Inflammatory macrophage treated with lipopolysaccharide for 4 hours (primary cell): ENCODE measurements at places on chromosomes 3 and 15.
A peak's percentile ranks its signal among the peaks of the same experiment; 100 is the strongest.

GRCh38 chr15:71610728-71611552 lies 199.4 kb upstream of the NR2E3 start:
- no peak for DNase-seq

DNA sequence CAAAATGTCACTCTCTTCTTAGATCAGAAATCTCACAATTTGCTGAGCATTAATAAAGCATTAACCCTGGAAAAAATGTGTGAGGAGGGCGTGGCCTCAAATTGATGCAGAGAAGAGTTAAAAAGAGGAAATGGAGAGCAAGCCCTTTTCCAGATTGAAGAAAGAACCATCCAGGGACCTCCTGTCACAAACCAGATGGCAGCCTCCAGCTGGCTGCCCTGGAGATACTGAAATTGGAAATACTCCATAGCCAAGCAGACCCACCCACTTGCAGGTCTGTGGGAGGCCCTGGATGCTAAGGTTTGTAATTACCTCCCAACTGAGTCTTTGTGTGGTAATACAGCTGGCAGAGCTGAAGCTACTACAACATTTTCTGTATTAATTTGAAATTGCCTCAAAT lies 214.9 kb downstream of the IL20RB start:
- DNase-seq, result no peak

DNA sequence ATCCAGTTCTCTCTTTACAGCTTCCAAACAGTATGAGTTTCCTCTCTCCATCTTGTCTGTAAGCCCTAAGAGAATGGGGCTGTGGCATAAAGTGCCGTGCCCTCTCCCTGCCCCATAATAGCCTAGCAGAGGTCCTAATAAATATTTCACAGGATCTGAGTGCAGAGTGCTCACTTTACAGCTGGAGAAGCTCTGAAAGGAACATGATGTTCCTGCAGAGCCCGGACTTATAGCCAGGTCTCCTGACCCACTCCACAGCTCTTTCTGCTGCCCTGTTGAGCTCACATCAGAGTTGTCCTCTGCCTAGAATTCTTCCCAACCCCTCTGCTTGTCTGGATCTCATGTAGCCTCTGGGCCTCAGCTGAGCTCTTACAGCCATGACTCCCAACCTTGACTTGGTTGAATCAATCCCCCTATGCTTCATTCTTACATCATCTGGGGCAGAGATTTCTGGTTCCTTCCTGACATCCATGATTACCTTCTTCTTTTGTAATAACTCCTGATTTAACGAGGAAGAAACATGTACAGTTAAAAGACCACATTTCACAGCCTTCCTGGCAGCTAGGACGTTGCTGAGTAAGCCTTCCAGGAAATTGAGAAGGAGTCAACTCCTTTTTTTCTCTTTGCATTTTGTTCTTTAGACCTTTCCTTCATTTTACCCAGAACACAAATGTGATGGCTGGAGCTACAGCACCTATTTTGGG lies 135.3 kb downstream of the RPLP1 start:
- DNase-seq, result peak; percentile 52

GRCh38 chr3:132222868-132223538 lies 94.2 kb upstream of the ACP3 start:
- no peak for DNase-seq

- peak; percentile 46 for DNase-seq
Measured at GRCh38 chr3:22734756-22735155, 468.4 kb upstream of the UBE2E2 start.

DNA sequence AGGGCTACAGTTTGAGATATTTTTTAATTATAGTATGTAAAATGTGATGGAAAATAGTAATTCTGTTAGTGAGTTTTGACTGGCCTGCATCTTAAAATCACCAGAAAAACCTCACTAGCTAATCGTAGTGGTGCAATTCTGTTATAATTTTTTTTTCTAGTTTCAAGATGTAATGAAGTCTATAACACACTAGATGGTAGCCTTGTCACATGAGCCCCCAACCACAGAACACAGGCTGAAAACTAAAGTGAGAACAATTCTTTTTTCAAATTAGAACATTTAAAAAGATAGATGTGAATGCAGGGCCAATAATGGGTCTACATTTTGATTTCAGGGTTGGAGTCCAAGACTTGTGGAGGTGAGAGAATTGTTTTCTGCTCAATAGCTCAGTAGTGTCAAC lies 83.3 kb upstream of the KCNH8 start:
- no peak for DNase-seq

DNA sequence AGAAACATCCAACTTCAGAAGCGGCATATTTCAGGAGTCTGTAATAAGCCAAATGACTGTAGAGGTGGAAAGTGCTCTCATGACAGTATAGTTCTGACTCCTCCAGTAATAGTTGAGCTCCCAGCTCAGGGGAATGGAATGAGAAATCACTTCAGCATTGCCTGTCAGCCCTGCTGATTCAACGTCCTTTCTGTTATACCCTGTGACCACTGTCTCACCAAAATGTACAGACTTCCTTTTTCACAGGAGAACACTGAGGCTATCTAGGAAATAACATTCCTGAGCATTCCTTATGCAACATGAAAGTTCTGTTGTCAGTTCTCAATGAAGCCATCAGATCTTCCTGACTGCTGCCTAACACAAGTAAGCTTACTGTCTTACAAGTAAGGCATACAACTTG lies 284.5 kb upstream of the MME start:
- DNase-seq, result peak; percentile 97

- DNase-seq, result no peak
Measured at GRCh38 chr3:192260116-192261010, 467.0 kb downstream of the FGF12 start.

DNA sequence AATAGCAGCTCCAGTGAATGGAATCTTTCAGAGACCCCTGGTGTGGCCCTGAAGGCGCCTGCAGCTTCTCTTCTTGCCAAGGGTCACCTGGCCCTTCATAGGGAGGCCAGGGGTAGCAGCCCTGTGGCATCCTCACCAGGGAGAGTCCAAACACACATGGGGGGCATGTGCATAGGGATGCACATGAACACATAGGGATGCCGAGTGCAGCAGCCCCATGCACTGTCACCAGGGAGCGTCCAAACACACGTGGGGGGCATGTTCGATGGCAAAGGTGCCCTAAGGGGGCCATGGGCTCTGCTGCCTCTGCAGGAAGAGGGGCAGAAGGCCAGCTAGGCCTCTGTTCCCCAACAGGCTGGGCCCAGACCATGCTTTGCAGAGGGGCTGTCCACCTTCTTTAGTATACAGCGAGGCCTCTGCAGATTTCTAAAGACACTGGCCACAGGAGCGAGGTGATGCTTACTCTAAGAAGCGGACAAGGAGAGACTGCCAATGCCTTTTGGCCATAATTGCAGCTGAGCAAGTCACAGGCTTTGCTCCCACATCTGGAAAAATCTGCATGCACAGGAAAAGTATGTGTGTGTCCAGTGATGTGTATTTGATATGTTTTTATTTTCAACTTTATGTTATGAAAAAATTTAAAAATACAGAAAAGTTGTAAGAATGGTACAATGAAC lies 21.0 kb downstream of the ANAPC13 start:
- no peak for DNase-seq

DNA sequence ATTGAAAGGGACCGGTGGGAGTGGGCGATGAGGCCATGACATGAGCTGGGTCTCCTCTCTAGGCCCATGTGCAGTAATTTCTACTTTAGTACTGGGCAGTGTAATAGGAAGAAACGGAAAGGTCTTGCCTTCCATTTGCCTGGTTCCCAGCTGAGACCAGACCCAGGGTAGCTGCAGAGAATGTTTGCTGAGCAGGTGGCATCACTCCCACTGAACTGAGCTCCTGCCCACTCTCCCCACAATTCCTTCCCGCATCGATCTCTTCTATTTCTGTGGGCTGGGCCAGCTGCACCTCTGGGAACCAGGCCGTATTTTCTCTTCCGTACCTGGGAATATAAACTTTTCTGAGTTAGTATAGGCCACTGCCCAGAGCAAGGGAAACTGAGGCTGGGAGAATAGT lies 15.8 kb downstream of the ESYT3 start:
- DNase-seq, result no peak

- DNase-seq, result no peak
Measured at GRCh38 chr15:62603742-62604141, 438.7 kb upstream of the C2CD4B start.

GRCh38 chr3:179324270-179324754 lies 1.5 kb downstream of the ZNF639 start:
- DNase-seq, result no peak

GRCh38 chr3:195591852-195592251 lies 8.1 kb upstream of the APOD start:
- no peak for DNase-seq

DNA sequence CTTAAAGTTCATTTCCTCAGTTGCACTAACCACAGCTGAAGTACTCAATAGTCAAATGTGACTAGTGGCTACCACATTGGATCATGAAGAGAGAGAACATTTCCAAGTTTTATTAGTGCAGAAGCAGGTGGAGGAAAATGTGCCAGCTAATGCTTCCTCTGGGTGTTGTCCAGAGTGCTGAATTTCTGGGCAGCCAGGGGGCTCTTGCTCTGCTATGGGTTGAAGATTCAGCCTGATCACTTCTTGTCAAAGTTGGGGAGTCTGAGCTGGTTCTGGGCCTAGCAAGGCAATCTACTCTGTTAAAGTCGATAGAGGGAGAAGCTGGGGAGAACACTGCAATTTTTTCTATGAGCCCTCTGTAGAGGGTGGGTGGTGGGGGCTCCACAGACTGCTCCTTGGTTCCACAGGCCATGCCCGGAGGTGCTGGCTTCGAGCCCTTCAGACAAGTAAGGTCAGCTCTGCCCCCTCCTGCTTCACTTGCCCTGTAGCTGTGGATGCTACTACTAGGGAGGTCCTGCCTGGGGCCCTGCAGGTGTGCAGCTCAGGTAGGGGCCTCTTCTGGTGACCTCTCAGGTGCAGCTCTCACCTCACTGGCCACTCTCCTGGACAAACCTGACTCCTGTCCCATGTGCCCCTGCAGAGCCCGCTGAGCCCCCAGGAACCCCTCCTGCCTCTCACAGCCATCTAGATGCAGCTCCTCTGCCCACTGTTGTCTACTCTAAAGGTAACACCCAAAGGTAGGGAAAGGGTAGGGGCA lies 8.2 kb downstream of the ALG3 start:
- no peak for DNase-seq

DNA sequence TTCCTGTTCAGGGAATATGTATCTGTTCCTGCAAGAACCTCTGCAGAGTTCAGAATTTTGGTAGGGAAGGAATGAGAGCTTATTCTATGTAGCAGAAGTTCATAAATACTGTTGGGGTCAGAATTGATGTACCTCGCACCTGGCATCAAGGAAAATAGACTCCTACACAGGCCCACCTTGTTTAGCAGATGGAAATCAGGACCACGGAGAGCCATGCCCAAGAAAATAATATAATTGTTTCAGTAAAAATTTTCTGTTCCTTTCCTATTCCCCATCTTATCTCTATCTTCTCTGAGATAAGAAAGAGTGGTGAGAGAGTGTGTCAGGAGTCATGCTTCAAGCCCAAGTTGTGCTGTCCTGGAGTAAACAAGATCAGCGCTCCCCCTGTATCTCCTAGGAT lies 404.7 kb upstream of the UBE2E2 start:
- no peak for DNase-seq

DNA sequence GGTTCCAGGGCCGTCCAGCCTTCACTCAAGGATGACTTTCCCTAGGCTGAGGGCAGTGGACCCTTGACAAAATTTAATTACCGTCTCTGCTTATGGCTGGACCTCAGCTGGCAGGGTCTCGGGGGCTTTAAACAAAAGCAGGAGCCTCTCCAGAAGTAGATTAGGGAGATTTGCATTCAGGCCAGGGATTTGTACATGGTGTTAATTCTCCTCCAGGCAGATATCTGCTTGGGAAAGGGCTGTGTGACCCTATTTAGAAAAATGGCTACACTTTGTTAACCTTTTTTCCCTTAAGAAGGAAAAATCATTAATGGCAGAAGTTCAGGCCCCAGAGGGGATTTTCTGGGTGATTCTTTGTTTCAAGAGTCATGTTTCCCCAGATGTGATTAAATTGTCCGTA lies 329.1 kb upstream of the C2CD4B start:
- DNase-seq, result no peak
